ENCODE measurements at places on chromosomes 1 and 21.

DNA sequence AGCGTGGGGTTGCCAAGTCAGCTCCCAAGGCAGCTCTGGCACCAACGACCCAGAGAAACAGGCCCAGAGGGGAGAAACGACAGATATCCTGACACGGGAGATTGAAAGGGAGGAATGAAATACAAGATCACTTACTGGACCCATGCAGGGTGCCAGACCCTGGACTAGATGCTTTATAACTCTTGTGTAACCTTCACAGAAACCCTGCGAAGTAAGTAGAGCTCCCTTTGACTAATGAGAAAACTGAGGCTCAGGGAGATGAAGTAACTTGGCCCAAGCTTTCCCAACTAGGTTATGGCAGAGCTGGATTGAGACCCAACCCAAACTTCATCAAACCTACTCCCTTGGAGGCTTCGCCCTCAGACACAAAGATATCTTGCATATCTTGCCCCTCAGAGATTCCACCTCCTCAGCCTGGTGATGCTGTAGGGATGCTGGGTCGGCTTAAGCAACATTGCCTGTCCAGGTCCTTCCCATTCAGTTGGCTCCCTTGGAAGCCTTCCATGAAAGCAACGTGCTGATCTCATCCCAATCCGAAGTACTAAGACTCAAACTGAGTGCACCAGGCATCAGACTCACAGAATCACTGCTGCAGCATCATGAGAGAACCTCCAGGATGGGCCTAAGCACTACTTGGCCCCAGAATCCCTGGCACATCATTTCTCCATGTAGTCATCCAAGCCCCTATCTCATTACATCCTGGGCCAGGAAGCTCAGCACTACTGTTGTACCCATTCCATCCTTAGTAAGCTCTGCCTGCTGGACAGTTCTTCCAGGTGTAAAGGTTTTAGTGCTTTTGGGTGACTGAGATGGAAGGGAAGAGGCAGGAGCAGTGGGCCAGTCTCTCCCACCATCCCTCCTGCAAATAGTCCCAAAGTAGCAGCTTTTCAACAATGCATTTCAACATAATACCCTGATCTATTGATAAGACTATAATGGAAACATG, 1.1 kb upstream of the IGSF9 start:
- no peak for DNase-seq

DNA sequence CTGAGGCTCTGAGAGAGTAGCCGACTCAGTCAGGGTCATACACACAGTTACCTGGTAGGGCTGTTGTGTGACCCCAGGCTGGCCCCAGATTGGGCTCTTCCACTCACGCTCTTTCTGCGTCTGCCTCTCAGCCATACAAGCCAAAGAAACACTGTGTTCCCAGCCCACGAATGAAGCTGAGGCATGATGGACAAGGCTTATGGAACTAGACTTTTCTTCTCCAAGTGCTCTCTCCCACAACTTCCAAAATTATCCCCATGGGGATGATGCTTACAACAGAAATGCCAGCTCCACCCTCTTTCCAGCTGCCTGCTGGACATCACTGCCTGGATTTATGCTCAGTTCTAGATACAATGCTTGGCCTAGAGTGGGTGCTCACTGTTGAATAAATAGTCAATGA, 102.8 kb upstream of the JUN start:
- DNase-seq, result peak; percentile 52

- peak; percentile 17 for DNase-seq
These were observed 38.9 kb downstream of the EPRS1 start for GRCh38 chr1:220007438-220007837.

GRCh38 chr1:229238231-229238630, 32.7 kb upstream of the RAB4A start:
- DNase-seq, result no peak

DNA sequence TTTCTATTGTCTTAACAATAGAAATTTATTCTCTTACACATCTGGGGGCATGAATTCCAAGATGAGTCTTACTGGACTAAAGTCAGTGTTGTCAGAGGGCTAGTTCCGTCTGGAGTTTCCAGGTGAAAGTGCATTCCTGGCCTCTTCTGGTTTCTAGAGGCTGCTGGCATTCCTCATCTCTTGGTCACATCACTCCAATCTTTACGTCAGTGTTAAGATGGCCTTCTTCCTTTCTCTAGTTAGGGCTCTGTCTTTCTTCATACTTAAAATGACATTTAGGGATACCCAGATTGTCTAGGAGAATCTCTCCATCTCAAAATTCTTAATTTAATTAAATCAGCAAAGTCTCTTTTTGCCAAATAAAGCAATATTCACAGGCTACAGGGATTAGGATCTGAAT, 13.3 kb upstream of the PDC start:
- peak; percentile 29 for DNase-seq

GRCh38 chr1:180246579-180246978, 16.5 kb downstream of the LHX4 start:
- no peak for DNase-seq

DNA sequence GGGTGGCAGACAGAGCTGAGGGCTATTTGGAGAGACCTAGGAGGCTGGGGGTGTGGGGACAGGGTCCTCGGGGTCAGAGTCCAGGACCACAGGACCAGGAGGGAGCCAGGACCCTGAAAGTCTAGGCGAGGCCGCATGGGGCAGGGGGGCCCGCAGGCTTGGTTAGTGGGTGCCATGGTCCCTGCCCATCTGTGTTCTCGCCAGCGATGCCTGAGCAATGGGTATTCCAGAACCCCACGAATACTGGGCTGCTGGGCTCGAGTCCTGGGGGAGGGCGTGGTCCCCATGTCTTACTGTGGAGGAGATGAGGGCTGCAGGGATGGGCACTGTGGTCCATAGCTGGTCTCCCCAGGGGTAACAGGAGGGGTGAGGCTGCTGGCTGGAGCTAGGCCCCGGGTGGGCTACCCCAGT, 2.0 kb downstream of the KRTAP10-6 start:
- no peak for DNase-seq

- peak; percentile 100 for DNase-seq
These were observed at the start of gene CIART for GRCh38 chr1:150281758-150282557. TSS of gene CIART (plus strand) at chr1:150282554. CDS start at chr1:150283268, 714 bp downstream.

DNA sequence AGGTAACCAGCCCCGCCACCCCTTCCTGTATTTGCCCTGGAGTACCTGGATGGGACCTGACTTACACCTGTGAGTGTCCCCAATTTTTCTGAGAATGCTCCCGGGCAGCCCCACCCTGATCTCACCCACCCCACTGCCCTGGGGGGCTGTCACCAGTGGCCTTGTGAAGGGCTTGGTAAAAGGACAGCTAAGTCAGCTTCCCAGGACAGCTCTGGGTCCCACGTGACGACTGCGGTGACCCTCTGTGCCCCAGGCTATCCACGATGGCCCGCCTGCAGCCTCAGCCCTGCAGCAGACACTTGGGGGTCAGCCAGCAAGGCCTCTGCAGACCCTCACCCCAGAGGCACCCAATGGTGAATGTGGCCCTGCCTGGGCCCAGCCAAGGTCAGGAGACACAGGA, 5.6 kb downstream of the SRM start:
- no peak for DNase-seq

DNA sequence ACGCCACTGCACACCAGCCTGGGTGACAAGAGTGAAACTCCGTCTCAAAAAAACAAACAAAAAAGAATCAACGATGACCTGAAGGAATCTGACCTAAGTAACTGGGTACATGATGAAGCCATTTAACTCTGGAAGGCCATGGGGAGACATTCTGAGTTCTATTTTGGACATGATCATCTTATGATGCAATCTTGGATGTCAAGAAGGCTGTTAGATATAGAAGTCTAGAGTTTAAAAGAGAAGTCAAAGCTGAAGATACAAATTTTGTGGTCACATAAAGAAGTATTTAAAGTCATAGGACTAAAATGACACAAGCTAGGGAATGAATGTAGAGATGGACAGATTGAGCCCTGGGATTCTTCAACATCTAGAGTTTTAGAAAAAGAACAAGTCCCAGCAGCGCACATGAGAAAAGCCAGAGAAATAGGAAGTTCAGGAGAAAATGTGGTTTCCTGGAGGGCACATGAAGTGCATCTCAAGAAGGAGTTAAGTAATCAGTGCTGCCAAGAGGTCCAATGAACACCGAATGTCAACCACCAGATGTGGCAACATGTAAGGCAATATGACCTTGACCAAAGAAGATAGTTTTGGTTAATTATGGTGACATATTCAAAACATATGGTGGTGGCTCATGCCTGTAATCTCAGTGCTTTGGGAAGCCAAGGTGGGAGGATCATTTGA, 26.8 kb downstream of the ELK4 start:
- DNase-seq, result no peak

GRCh38 chr1:233326811-233327650, 493 bp upstream of the MAP3K21 start:
- DNase-seq, result peak; percentile 15

GRCh38 chr1:158716335-158716734, 4.2 kb downstream of the OR6K3 start:
- DNase-seq, result no peak

GRCh38 chr1:223208164-223209076, 65.4 kb upstream of the TLR5 start:
- peak; percentile 46 for DNase-seq

- no peak for DNase-seq
These were observed 42.1 kb downstream of the TMCO4 start for GRCh38 chr1:19757641-19758040.

GRCh38 chr1:55512466-55512865, 297.3 kb upstream of the USP24 start:
- no peak for DNase-seq

All from fibroblast of skin of back (primary cell).